ENCODE measurements at places on chromosomes 6 and 20.

- DNase-seq: no peak
These were observed 106.0 kb downstream of the SAMD5 start for GRCh38 chr6:147614501-147614900.

- no peak for DNase-seq
These were observed 164.5 kb downstream of the ERMARD start for GRCh38 chr6:169915769-169916550.

- DNase-seq: no peak
These were observed at the start of gene EEF1A2 for GRCh38 chr20:63498960-63499337. TSS of gene EEF1A2 (minus strand) at chr20:63499083. CDS start at chr20:63497763, 1,320 bp downstream.

DNA sequence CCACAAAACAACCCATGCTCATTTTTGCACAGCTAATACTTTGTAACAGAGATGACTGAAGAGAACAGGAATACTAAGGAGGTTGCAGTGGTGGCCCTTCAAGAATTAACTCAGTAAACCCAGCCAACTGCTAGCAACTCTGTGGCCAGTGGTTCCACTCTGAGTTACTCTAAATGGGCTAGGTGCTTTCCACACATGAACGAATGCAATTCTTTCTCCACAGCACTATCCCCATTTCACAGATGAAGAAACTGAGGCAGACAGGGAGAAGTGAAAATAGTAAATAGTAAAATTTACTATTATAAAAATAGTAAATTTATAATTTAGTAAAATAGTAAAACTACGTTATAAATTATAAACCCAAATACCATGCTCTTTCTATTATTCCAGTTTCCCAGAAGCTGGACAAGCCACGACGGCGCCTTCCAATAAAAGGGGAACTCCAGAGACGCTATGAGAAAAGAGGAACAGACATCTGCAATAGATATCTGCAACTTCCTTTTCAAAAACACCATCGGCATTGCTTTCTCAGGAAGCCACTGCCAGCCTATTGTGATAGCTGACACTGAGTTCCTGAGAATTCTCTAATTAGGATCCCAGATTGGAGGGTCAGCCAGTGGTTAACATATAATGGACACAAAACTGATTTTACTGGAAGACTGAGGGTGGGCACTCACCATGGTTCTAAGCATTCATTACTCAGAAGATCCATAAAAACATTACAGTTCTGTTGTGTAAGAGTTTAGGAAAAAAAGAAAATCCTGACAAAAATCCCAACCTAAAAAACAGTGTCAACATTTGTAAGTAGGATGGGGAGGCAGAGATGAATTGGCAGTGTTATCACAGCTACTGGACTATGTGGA lies 16.2 kb downstream of the FKBP1A start:
- DNase-seq: no peak

DNA sequence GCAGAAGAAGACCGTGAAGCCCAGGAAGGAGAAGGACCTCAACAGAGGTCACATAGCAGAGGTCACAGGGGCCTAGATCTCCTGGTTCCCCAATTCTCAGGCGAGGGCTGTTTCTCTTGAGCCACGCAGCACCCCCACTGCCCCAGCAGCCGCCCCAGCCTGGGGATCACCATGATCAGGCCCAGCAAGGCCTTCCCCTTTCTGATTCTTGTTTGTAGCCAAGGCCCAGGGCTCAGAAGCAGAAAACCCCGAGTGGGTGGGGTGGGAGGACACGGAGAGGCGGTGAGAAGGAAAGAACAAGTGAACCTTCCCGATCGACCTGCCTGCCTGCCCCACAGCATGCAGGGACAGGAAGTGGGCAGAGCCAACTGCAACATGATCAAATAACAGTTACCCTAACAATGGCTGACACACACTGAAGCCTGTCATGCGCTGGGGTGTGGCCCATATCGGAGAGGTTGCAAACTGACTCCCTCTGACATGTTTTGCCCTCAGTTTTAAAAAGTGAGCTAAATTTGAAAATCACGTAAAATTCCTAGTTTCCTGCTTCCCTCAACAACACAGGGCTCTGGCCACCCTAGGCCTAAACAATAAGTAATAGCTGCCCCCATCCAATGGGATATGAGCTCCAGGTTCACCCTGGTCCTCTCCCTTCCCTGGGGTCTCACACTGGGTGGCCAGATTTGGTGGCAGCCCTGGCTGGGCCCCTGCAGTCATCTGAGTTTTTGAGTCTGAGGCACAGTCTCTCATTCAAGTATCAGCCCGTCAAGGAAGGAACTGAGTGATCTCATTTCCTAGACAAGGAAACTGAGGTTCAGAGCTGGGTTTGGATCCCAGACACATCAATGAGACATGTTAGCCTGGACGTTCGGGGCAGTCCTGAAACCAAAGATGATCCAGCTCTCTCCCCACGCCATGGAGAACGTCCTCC lies 6.5 kb downstream of the PEDS1 start:
- no peak for DNase-seq

DNA sequence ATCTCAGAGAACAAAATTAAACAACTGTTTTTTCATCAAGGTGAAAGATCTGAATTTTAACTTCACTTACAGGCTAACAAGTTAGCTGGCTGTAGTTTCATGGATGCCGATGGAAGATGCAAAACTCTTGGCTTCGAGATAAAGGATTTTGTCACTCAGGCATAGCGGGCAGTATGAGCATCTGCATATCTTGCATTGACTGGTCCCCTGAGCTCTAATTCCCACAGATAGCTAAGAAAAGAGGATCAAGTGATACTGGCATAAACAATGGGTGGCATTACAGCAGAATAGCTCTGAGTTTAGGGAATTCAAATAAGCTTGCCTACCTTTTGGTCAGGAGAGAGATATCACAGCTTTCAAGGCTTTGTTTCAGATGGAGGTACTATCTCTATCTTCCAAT lies 1.8 kb upstream of the CLVS2 start:
- no peak for DNase-seq

All from fibroblast of mammary gland (primary cell).